CD4-positive, alpha-beta T cell treated with Interleukin-6 for 4 hours (primary cell): ENCODE measurements at places on chromosomes 1 and 21.

- DNase-seq, result no peak
Measured at GRCh38 chr1:210263963-210264362, 31.4 kb downstream of the SERTAD4 start.

DNA sequence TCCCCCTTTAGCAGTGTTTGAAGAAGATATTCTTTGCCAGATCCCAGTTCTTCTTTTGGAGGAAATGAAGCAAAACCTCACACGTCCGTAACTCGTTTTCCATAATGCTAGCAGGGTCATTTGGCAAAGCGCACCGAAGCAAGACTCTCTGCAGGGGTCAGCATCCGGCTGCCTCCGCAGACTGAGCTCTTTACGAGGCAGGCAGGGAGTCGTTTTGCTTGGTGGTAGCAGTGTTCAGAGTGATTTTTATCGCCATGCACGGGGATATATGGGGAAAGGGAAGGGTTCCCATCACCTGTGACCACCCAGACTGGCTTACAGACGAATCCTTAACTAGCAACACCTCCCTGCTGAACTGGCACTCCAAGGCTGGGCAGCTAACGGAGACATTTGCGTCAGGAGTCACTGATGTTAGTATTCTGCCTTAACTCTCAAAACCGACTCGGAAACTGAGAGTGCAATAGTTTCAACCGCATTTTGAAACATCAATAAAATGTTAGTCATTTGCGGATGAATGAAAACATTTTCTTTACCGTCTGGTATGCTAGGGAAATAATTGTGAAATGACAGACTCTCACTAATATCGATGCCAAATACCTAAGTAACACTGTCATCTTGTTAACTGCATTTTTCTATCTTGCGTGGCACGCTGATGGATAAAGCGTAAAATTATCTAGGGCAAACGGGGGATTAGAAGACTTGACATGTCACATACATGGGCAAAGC is 2.2 kb upstream of the NEGR1 start:
- no peak for DNase-seq

DNA sequence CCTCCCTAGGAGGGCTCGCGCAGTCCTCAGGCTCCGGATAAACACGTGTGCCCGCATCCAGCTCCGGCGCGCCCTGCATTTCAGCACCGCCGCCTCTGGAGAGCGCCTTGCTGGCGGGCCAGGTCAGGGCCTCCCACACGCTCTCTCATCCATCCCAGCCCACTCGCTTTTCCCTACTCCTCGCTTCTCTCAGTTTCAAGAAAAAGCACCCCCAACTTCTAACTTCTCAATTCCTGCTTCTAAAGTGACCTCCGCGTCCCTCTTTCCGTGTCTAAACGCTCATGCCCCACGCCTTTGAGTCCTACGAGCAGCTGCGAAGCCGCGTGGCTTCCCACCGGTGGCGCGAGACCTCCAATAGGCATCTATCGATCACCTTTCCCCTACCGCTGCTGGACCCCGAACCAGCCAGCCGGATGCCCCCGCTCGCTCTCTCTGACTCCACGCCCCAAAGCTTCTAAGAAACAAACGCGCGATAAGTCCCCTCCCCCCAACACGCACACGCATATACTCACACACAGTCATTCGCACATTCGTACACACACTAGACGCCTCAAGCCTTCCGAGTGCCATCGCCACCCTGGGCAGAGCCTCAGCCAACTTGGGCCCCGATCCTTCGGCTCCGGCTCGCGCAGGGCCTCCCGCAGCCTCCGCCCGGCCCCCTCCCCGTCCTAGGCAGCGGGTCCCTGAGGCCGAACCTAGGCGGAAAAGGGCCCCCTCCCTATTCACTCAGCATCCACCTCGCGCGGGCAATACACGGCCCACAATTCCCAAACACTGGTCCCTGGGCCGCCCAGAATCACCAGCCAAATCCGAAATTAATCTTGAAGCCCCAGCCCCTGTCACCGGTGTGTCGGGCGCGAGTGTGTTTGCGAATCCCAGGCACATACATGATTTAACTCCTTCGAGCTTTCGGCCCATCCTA is 1.1 kb downstream of the NMNAT2 start:
- peak; percentile 15 for DNase-seq

- DNase-seq, result no peak
Measured at GRCh38 chr21:25952306-25952705, 217.5 kb downstream of the GABPA start.
